Non-pigmented ciliary epithelial cell (primary cell): ENCODE measurements at places on chromosomes 3 and 15.

GRCh38 chr15:52462806-52463360, 65.8 kb downstream of the MYO5A start:
- no peak for DNase-seq

- peak; percentile 97 for DNase-seq
Measured at GRCh38 chr3:16124636-16125035, 49.8 kb upstream of the GALNT15 start.

DNA sequence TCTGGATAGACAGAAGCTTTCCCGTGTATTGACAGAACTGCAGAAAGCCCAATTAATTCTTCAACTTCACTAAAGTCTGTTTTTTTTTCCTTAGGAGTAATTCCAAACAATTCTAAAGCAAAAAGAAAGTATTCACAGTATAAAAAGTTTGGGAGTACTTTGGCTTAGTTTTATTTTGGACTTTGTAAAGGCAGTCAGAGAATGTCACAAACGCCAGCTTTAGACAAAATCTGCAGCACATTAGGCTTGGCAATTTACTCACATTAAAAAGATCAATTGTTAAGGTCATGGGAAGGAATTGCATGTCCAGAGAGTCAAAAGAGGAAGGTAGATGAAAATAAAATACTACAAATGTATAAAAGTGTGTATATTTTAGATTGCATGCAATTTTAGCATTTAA, 47.5 kb upstream of the GBE1 start:
- DNase-seq, result no peak

DNA sequence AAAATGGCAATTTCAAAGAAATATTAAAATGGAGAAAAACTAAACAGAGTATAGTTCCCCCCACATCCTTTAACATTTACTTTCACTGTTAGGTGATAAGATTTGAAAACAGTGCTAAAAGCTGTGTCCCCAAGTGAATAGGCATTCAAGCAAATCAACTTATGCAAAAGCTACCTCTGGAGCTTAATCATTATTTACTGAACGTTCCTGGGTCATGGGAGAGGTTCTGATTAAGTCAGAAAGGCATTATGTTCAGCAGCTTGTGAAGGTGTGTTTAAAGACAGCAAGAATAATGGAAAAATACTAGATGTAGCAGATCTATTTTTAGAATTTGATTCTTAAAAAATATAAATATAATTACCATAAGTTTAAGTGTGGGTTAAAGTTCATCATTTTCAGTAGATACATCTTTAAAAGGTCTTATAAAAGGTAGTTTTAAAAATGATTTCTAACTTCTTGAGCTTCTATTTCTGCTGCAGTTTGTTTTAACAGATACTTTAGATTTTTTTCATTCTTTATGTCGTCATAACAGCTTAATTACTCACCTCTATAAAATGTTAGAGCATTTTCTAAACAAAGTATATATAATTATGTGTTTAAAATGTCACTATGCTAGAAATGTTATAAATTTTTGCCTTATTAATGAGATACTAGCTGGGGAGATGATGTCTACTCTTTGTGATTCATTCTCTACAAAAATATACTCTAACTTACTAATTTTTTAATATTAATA, 127.9 kb downstream of the MITF start:
- DNase-seq, result no peak

DNA sequence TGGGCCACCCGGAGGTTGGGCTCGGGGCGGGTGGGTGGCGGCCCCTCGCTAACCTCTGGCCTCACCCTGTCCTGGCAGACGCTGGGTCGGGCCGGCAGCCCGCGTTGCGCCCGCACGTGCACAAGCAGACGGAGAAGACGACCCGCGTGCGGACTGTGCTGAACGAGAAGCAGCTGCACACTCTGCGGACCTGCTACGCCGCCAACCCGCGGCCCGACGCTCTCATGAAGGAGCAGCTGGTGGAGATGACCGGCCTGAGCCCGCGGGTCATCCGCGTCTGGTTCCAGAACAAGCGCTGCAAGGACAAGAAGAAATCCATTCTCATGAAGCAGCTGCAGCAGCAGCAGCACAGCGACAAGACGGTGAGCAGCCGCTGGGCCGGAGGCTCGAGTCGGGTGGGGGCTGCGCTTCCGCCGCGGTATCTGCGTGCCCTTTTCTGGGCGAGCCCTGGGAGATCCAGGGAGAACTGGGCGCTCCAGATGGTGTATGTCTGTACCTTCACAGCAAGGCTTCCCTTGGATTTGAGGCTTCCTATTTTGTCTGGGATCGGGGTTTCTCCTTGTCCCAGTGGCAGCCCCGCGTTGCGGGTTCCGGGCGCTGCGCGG, 3.7 kb downstream of the ISL2 start:
- DNase-seq, result no peak

- DNase-seq, result no peak
Measured at GRCh38 chr3:168422843-168423242, 327.1 kb upstream of the GOLIM4 start.

DNA sequence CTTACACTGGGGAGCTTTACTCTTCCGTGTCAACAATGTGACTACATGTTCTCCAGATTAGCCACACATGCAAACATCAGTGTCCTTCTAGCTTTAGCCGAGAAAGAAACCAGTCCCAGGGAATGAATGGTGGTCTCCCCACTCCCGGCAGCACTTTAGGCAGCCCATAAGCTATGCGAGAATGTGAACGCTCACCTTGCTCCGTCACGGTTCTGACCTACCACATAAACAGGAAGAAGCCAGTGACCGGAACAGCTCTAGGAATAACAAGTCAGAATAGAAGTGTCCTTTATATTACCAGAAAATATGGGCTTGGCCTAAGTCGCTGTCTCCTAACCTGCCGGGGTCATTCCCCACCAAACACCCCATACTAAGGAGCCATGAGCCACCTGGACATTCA, 98.0 kb upstream of the ABHD17C start:
- DNase-seq, result no peak

DNA sequence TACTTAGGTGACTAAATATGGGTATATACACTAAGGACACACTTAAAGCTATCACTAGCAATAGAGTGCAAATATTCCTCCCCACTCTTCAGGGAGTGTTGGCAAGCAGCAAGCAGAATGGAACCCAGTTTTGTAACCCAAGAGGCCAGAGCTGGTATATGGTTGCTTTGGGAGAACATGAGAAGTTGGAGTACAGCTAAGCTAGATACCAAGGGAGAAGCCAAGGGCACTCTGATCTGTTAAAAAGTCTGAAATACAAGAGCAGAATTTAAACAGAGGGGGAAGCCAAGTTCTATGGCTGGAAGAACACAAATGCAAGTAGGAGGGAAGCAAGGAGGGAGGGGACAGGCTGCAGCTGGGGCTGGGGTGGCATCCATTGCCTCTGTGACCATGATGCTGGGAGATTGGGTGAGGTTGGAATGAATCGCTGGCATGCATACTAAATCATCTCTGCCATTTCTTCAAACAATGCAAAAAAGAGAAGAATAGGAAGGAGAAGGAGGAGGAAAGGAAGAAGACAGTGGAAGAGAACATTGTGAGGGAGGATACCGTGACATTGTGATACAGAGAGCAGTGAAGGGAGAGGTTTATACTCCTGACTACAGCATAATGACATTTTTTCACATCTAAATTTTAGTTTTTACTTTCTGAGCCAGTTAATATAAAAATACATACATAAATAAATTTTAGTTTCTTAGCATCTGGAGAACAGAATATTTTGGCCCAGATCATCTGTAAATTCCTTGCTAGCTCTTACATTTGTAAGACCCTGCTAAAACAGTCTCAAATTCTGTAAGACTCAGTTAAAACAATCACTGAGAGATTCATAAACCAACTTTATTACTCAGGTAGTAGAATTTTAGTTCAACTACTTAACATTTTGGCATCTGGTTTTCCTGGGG, 9.0 kb upstream of the ANXA2 start:
- DNase-seq, result no peak

- DNase-seq, result no peak
Measured at GRCh38 chr3:30934208-30934550, 39.7 kb upstream of the GADL1 start.
